ENCODE measurements at places on chromosomes 16 and 17.

DNA sequence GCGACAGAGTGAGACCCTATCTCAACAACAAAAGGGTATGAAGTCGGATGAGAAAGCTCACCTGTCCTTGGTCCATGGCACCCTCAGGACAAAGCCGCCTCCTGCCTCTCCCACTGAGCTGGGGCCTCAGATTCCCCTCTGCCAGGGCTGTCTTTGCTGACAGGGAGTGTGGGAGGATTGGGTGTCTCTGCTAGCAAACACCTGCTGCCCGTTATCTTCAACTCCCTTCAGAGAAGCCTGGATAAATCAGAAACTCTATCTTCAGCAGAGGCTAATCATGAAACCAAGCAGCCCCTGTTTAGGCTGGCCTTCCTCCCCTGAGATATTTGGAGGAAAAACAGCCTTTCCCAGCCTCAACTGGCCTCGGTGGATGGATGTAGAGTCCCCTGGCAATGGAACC, 36.3 kb upstream of the CDH1 start:
- no peak for DNase-seq

DNA sequence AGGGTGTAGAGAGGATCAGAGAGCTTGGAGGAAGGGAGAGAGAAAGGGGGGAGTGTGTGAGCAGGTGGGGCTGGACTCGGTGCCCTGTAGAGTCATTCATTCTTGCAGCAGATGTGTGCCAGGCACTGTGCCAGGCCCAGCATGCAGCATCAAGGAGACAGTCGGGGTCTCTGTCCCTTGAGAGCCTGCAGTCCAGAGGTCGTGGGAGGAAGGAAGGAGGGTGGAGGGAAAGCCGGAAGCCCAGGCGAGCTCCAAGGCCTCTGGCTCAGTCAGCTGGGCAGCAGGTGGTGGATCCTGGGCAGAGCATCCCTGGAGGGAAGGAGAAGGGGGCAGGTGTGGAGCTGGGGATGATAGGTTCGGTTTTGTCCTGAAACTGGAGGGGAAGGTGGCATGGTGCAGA, 27.5 kb downstream of the EPN2 start:
- no peak for DNase-seq

DNA sequence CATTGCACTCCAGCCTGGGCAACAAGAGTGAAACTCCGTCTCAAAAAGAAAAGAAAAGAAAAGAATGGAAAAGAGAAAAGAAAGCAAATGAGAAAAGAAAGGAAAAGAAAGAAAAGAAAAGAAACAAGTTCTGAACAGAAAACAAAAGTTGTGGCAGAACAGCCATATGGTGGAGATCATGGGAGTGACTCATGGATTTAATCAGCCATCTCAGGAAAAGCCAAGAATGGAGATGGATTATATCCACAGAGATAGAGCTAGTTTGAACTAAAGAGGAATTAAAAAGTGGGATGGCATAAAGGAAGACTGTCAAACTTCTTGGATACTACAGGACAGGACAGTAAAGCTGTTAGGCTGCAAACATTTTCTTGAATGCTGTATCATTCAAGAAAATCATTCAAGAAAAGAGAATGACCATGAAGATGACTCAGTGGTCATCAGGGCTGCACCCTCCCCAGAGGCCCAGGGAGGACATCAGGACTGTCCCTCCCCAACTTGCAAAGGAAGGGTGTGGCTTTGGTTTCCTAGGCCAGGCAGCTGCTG, 120.6 kb downstream of the USP22 start:
- no peak for DNase-seq

GRCh38 chr16:19919142-19919541, 34.5 kb upstream of the GPRC5B start:
- DNase-seq, result no peak

- DNase-seq, result no peak
These were observed 37.9 kb downstream of the SIAH1 start for GRCh38 chr16:48347191-48347865.

- DNase-seq, result no peak
These were observed 10.4 kb downstream of the CX3CL1 start for GRCh38 chr16:57382535-57383275.

GRCh38 chr17:40498281-40499084, 2.9 kb downstream of the TNS4 start:
- DNase-seq, result no peak

DNA sequence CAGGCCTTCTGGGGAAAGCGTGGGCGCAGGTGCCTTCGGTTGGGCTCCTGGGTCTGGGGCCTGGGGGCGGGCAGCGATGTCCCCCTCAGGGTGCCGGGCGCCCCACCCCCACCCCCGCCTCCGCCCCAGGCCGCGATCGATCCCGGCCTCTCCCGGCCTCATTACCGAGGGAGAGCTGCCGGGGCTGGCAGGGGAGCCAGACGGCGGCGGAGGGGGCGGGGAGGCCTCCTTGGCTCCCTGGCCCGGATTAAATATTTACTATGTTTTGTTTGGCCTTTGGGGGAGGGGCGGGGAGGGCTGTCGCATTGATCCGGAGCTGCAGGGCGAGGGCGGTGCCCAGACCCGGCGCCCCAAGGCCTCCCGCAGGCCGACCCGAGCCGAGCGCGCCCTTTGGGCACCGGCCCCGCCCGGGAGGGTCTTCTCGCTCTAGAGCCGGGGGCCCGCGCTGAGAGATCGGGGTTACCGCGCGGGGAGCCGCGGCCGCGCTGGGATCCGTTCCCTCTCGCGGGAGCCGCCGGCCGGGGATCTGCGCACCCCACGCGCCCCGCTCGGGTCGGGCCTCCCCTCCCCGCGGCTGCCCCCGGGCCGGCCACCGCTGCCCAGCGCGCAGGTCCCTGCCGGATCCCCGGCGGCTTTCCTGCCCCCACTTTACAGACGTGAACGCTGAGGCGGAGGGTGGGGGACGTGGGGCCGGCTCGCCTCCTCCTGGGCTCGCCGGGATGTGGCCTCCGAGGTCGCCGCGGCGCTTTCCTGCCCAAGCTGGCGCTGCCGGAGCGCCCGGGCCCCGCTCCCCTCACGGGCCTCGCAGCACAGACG, 27.0 kb downstream of the RTN4RL1 start:
- no peak for DNase-seq

- no peak for DNase-seq
These were observed 22.2 kb downstream of the CLEC19A start for GRCh38 chr16:19307587-19308241.

DNA sequence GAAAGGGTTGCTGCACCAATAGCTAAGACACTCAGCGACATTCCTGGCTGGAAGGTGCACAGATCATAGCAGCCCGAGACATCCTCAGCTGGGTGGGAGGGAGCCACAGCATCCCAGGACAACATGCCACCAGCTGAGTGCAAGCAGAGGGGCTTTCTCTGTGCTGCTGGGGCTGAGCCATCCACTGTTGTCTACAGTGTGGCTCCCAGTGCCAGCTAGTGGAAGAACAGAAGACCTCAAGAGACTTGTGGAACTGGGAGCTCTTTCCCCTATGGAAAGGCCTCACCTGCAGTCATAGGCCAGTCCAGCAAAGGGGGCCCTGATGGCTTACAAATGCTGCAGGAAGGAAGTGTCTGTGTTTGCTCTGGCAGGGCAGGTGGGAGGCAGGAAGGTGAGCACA, 131.0 kb downstream of the C16orf78 start:
- DNase-seq, result no peak

DNA sequence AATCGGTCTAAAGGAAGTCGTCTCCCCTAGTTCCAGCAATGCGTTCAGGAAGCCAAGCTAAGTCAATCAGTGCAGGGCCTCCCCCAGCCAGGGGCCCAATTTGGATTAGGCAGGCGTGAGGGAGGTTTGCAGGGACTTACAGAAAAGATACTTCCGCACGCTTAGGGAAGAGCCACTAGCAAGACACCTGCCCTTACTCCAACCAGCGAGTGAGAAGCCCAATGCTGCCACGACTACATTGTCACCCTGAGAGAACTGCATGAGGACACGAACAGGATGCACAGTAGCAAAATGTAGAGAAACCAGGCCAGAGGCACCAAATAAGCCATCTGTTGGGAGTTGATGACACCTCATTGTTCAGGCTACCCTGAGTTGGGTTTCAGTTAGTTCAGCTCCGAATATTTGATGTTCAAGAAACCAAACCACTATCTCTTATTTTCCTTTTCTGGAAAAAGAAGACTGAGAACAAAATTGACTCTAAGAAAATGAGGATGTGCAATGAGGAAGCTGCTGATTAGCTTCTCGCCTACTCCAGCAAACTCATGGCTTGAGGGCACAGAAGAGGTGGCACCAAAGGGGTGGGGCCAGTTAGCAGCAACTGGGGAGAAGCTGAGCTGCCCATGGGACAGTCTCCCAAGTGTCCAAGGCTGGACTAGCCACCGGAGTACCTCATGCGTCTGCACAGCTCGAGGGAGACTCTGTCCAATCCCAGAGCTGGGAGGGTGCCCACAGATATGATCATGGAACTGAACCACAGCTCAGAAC, 29.3 kb downstream of the TK2 start:
- DNase-seq, result no peak

- no peak for DNase-seq
These were observed 26.3 kb downstream of the VPS53 start for GRCh38 chr17:688100-688989.

- no peak for DNase-seq
These were observed 190.9 kb upstream of the GSE1 start for GRCh38 chr16:85422196-85422631.

DNA sequence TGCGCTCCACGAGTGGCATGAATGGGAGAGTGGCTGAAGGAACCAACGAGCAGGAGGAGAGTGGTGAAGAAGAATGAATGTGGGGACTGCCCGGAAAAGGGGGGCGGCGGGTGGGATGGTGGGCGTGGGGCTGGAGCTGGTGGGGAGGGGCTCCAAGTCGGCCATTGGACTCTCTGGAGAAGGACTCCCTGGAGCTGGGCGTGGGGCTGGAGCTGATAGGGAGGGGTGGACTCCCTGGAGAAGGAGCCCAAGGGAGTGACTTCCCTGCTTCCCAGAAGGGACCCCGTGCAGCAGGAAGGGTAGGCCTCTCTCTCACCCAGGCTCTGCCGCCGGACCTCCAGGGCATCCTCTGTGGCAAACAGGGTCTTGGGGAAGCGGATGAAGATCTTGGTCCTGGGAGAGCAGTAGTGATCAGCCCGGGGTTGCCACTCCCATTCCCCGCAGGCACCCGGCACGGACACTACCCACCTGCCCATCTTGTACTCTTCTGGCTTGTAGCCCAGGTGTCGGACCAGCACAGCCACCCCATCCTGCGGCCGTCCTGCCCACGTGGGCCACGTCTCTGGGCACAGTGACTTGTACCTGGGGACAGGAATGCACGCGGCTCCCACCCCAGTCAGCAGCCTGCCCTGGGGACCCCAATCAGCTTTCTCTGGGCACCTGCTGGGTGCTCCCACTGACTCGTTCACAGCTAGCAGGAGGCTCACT, 14.9 kb upstream of the CRK start:
- DNase-seq, result no peak

DNA sequence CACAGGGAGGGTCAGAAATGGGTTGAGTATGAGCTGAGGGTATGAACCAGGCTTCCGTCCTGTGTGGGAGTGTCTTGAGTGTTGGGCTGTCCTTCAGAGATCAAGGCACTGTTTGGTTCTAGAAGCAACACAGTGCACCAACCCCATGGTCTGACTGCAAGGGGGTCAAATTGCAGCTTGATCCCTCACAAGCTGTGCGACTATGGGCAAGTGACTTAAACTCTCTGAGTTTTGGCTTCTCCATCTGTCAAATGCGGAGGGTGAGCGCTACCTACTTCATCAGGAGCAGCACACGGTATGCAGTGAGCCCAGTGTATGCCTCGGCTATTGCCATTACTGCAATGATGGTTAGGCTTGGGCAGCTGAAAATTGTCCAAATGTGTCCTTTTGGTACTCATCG, 21.0 kb downstream of the SEC14L5 start:
- DNase-seq, result no peak

DNA sequence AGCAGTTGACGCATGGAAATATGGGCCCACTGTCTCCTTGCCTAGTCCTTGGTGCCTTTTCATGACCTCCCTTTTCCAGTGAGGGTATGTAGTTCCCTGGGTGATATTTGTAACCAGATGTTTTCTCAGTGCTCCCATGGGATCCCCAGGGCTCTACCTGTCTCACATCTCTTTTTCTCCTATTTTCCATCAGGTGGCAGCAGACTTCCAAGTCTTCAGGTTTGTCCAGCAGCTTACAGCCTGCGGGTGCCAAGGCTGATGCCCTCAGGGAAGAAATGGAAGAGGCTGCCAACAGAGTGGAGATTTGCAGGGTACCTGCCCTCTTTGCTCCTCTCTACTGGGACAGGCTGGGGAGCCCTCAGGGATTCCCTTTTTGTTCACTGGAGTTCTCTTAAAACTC, 89.1 kb downstream of the ELAC2 start:
- no peak for DNase-seq

GRCh38 chr16:2472885-2473445, 1.9 kb downstream of the NTN3 start:
- DNase-seq, result no peak

- DNase-seq, result no peak
These were observed 26.8 kb upstream of the SMPD3 start for GRCh38 chr16:68475071-68475470.

DNA sequence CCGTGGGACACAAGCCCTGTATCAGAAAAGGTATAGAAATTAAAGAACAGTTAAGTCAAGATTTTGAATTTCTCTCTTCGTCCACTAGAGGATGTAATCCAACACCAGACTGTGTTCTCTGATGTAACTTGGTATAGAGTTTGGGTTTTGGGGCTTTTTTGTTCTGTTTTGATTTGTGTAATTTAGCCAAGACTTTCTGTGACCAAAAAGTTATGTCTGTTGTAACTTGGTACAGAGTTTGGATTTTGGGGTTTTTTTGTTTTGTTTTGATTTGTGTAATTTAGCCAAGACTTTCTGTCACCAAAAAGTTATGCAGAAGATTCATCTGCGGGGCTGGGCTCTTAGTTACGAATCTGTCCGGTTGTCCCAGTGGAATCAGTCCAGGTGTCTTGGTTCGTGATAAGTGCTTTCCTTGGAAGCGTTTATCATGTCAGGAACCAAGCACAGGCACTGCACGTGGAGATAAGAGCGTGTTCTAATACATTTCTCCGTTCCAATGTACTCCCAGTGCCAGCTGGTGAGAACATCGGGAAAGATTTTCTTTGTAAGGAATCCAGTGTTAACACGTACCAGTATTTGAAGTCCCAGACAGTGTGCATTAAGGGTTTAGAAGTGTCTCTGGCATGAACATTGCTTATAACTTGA, 44.1 kb upstream of the SEC14L1 start:
- DNase-seq, result no peak

- no peak for DNase-seq
These were observed 16.2 kb upstream of the STAT3 start for GRCh38 chr17:42404326-42405055.

DNA sequence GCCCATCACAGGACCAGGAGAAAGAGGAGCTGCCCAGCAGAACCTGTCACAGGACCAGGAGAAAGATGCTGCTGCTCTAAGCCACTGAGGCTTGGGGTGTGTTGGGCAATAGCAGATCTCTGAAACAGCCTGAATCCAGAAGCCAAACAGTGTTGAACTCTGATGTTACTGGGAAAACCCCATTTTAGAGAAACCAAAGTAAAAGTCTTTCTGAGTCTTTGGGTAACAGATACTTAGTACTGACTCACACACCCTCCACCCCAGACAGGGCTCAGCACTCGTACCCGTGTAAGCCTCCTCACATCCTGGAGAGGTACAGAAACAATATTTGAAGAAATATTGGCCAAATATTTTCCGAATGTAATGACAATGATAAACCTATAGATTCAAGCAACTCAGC, 82.8 kb upstream of the GNG13 start:
- no peak for DNase-seq

Measured in NCI-H2171 (cell line).